Stimulated activated CD4-positive, alpha-beta T cell treated with anti-CD3 and anti-CD28 coated beads, Interleukin-1b, Interleukin-23, amount 100 ng/mL, for 1 hour (primary cell): ENCODE measurements at places on chromosomes 12 and 14.

- no peak for DNase-seq
Observed at GRCh38 chr14:65344011-65344410, 68.5 kb upstream of the FUT8 start.

DNA sequence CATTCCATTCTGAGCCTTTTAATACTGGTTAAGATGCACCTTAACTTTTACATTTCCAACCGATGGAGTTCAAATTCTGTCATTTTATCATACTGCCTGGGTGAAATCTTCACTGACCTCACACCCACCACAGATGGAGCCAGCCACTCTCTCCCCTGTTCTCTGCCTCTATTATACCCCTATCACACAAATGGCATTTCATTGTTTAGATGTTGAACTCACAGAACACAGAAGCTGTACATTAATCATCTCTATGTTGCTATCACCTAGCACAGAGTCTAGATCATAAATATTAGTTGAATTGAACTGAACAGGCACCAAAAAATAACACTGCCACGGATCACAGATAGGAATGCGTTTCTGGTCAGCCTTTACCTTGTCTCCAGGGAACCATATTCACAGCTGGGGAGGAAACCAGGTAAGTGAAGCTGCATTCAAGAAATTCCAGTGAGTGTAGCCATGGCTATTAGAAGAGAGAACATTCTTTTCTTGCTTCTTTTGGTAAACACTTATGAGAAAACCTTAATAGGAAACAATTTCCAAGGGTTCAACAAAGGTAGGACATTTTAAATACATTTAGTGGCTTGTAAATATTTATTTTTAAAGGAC is 194.9 kb upstream of the RMST start:
- DNase-seq: no peak

DNA sequence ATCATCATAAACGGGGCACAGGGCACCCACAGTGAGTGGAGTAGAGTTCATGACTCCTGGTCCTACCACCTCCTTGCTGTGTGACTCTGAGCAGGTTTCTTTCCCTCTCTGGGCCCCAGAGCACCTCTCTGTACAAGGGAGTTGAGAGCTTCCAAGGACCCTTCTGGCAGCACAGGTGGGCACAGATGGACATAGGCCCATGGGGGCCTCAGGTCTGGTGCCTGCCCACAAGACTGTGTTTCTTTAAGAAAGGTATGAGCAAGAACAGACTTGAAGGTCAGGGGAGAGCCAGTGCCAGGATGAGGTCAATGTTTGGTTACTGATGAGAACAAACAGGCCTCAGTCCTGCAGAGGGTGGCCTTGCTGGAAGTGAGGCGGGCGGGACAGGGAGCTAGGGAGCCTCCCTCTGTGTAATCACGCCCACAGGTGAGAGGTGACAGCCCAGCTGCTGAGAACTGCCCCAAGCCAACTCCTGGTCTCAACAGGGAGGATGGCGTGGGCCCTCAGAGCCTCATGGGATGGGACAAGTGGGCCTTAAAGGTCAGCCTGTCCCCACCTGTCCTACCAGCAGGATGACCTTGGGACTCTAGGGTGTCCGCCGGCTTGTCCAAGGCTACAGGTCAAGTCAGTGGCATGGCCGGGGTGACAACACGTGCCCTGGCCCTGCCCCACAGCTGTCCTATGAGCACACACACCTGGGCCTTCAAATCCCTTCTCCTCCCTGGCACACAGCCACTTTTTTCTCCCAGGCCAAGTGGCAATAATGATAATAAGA is 49.1 kb downstream of the CCDC85C start:
- DNase-seq: no peak

DNA sequence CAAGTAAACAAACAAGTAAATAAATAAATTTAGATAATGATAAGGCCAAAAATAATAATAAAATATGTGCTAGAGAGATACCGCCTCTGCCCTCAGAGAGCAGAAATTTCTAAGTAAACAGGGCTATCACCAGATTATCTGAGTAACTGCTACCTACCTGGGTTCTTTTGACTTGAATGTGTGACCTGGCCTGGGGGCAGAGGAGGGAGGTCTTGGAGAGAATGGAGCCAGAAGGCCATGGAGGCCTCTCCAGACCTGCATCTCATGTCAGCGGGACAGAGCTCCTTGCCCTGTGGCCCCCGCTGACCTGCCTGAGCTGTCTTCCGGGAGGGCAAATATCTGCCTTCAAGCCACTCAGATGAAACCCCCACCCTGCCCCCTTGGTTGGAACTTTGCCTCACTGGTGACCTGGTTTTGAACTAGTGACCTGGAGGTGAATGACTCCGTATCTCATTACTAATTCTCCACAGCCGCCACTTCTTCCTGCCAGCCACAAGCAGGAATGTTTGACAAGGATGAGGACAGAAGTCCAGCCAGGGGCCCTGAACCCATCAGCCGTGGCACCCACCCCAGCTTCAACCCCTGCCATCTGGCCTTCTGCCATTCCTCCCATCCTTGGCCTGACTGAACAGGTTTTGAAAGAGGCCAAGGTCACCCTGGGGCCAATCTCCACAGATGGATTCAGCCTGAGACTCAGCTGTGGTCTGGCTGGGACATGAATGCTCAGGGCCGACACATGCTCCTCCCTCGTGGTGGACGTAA is 86.8 kb upstream of the PARP11 start:
- DNase-seq: no peak

DNA sequence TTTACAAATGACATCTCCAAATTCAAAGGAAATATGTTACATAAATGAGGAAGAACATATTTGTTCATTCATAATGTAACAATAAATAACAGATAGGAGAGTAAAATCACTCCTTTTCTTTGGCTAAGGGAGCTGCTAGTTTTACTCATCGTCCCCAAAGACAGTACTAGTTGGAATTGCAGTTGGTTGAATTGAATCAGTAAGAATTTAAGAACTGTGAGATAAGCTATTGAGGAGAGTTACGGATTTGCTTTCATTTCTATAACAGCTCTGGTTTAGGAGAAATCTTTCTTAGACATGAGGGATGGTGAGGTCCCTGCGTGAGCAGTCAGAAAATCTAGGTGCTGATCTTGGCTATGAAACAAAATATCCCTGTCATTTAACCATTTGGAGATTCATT is 402.8 kb downstream of the AEBP2 start:
- DNase-seq: no peak

DNA sequence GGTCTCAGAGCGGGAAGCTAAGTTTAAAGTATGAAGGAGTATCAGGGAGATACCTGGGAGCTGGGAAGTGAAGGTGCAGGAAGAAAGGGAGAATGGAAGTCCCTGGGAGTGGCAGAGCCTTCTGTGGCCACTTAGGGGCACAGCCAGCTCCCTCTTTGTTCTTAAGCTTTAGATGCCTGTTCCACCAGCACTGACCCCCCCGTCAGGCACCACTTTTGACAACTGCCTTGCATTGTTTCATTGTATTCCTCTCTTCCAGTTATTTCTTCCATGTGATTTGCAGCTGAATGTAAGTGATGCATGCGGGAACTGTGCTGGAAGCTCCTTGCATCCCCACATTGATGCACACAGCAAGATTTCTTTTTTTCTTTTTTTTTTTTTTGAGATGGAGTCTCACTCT is 2.6 kb downstream of the GALNT16 start:
- no peak for DNase-seq

- no peak for DNase-seq
Observed at GRCh38 chr12:130212384-130212989, 50.2 kb downstream of the FZD10 start.

GRCh38 chr14:101851736-101852405 is 90.4 kb downstream of the PPP2R5C start:
- no peak for DNase-seq

- no peak for DNase-seq
Observed at GRCh38 chr12:58384196-58384595, 442.8 kb downstream of the ATP23 start.

- DNase-seq: no peak
Observed at GRCh38 chr12:43115441-43116160, 436.4 kb downstream of the ADAMTS20 start.

- no peak for DNase-seq
Observed at GRCh38 chr12:28578361-28578760, 388.1 kb downstream of the CCDC91 start.
